Ascending aorta (tissue), 2 donors: ENCODE measurements at places on chromosomes 11 and 22. TPM values are rescaled to one million over a fixed set of nuclear protein-coding genes. Genes with fewer than 3 reads are reported as not detected.
A peak's percentile ranks its signal among the peaks of the same experiment; 100 is the strongest.

DNA sequence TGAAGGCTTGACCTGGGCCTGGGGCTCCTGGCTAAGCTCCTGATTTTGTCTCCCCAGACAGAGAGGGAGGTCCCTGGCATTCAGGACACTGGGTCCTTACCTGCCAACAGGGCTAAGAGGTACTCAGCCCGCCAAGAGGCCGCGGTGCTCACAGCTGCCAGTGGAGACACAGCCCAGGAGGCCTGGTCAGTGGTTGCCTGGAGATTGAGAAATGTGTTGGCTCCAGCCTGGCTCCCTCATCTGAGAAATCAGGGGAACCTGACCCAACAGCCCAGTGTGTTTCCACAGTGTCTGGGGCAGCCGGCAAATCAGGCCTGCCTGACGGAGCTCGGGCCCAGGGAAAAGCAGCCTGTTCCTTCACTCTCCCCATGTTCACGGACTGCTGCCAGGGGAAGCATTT is 79.4 kb upstream of the NAV2 start:
- H3K4me1 ChIP-seq, result peaks cover 46% of the 10 kb centered on the region
- H3K36me3 ChIP-seq, result no peaks in the 10 kb centered on the region
- H3K27me3 ChIP-seq, result no peaks in the 10 kb centered on the region
- DNase-seq, result peak; percentile 91
- peak overlapping the region; percentile 90 for H3K27ac ChIP-seq

DNA sequence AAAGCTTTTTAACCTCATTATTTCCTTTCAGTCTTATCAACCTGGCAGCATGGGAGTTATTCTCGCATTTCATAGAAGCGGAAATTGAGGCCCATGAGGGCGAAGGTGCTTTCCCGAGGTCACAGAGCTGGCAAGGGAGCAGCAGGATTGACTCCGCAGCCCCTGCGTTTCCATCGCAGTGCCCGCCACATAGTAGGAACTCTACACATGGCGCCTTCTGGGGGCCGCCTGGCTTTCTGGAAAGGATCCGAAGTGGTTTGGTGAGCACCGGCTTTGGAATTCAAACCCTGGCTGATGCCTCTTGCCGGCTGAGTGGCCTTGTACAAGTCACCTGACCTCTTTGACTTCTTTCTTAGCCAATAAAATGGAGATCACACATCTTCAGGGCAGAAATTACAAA is 93.4 kb downstream of the CEP164 start:
- no peaks in the 10 kb centered on the region for H3K36me3 ChIP-seq
- no peak overlapping the region for H3K4me3 ChIP-seq
- no peaks in the 10 kb centered on the region for H3K27me3 ChIP-seq
- no peaks in the 10 kb centered on the region for H3K4me1 ChIP-seq
- no peak for DNase-seq
- H3K27ac ChIP-seq, result no peak overlapping the region

GRCh38 chr11:95700471-95700817 is 89.1 kb downstream of the FAM76B start:
- no peak overlapping the region for H3K4me3 ChIP-seq
- H3K27ac ChIP-seq, result no peak overlapping the region
- H3K4me1 ChIP-seq, result no peaks in the 10 kb centered on the region
- no peaks in the 10 kb centered on the region for H3K36me3 ChIP-seq
- no peaks in the 10 kb centered on the region for H3K27me3 ChIP-seq
- DNase-seq, result no peak

GRCh38 chr11:134041791-134042696 is 26.8 kb upstream of the JAM3 start:
- H3K27me3 ChIP-seq, result no peaks in the 10 kb centered on the region
- no peak for DNase-seq

- H3K27me3 ChIP-seq, result no peaks in the 10 kb centered on the region
- DNase-seq, result no peak
- no peak overlapping the region for H3K27ac ChIP-seq
- H3K4me1 ChIP-seq, result no peaks in the 10 kb centered on the region
- H3K4me3 ChIP-seq, result no peak overlapping the region
Measured at GRCh38 chr11:35343033-35343598, 76.2 kb downstream of the SLC1A2 start.

DNA sequence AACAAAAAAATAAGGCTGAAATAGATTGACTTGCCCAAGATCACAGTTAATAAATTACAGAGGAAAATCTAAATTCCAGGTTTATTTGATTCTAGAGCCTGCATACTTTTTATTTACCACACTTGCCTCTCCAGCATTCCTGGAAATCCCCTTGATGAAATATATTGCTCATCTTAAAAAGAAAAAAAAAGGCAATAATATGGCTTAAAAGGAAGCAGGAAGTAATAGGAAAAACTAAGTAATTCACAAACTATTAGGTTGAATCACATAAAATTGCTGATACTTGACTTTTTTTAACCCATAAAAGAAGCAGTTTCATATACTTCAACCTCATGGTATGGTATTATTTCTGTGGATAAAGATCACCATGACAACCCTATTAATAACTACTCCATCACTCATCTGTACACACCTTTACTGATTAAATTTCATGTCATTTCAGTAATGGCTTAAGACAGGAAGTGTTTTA is 52.9 kb downstream of the COPB1 start:
- no peak overlapping the region for H3K4me3 ChIP-seq
- H3K4me1 ChIP-seq, result no peaks in the 10 kb centered on the region
- no peak overlapping the region for H3K27ac ChIP-seq
- no peak for DNase-seq
- no peaks in the 10 kb centered on the region for H3K27me3 ChIP-seq

- no peak overlapping the region for H3K27ac ChIP-seq
- no peaks in the 10 kb centered on the region for H3K4me1 ChIP-seq
- DNase-seq, result no peak
- no peaks in the 10 kb centered on the region for H3K36me3 ChIP-seq
Measured at GRCh38 chr22:32987081-32987631, 71.0 kb downstream of the SYN3 start.

GRCh38 chr11:72886619-72887018 is 72.4 kb downstream of the ATG16L2 start:
- H3K27ac ChIP-seq, result no peak overlapping the region
- peaks cover 21% of the 10 kb centered on the region for H3K36me3 ChIP-seq
- no peaks in the 10 kb centered on the region for H3K27me3 ChIP-seq
- no peak overlapping the region for H3K4me3 ChIP-seq
- no peak for DNase-seq

DNA sequence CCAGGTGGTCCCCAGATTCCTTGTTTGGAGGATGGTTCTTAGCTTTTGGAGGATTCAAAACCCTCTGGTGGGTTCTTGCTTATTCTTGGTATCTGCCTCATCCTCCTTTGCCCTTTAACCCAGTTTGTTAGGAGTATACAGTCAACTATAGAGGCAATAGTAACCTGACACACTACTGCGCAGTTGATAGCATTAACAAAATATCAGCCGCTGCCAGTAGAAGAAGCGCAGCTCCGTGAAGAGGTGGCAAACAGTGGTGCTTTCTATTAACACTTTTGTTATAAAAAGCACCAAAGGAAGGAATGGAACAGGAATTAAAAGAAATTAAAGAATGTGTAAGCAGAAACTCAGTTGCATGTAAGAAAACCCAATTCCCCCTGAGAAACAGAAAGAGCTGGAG is 29.3 kb downstream of the SLC22A25 start:
- no peak for DNase-seq
- no peaks in the 10 kb centered on the region for H3K27me3 ChIP-seq
- no peak overlapping the region for H3K27ac ChIP-seq
- no peaks in the 10 kb centered on the region for H3K36me3 ChIP-seq

DNA sequence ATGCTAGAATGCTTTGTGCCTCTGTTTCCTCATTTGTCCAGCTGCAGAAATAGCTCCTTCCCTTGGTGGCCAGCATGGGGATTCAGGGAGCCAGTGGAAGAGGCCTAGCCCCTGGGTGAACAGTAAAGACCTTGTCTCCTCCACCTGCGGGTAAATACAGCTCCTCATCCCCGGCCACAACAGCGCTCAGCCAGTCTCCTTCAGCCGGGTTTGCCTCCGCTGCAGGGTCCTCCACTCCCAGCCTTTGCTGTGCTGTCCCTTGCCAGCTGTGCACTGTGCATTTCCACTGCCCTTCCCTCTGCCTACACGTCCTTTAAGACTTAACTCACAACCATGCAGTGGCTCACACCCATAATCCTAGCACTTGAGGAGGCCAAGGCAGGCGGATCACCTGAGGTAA is 1.5 kb upstream of the CDC42EP1 start:
- peaks cover 18% of the 10 kb centered on the region for H3K4me1 ChIP-seq
- H3K27ac ChIP-seq, result peak overlapping the region; percentile 98
- DNase-seq, result no peak
- no peaks in the 10 kb centered on the region for H3K36me3 ChIP-seq
- no peaks in the 10 kb centered on the region for H3K27me3 ChIP-seq
- no peak overlapping the region for H3K4me3 ChIP-seq

GRCh38 chr11:66907751-66908630 is 50.2 kb downstream of the PC start:
- no peak for DNase-seq
- no peak overlapping the region for H3K27ac ChIP-seq
- no peaks in the 10 kb centered on the region for H3K4me1 ChIP-seq
- no peaks in the 10 kb centered on the region for H3K27me3 ChIP-seq

DNA sequence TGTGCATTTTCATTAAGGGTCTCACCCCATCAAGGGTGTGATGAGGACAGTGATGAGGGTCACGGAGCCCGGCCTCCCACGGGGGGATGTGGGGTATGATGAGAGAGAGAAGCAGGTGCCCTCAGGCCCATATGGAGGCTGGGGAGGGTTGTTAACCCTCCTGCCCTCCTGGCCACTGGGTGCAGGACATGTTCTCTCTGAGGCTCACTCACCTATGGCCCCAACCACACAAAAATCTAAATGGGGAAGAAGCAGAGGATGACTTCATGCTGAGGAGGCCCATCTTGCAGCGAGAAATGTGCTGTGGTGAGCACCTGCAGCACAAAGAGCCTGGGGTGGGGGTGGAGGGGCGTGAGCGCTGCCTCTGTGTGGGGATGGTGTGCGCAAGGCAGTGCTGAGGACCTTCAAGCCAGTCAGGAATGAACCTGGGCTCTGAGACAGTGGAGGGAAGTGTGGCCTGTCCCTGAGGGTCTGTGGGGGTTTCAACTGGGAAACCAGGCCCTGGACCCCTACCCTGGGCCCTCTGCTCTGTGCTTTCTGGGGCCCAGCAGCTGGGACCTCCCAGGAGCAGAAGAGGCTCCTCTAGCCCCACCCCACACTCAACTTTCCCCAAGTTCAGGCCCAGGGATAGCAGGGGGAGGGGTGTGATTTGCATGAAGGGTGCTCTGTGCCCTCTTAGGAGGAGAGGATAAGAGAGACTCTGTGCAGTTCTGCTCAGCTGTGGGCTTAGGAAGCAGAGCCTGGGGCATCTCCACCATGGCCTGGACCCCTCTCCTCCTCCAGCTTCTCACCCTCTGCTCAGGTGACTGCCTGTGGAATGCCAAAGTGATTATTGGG is 43.0 kb upstream of the TOP3B start:
- H3K27me3 ChIP-seq, result no peaks in the 10 kb centered on the region
- DNase-seq, result no peak
- H3K4me1 ChIP-seq, result no peaks in the 10 kb centered on the region
- no peaks in the 10 kb centered on the region for H3K36me3 ChIP-seq

- peaks cover 4% of the 10 kb centered on the region for H3K36me3 ChIP-seq
- no peak overlapping the region for H3K27ac ChIP-seq
- no peak overlapping the region for H3K4me3 ChIP-seq
- H3K27me3 ChIP-seq, result no peaks in the 10 kb centered on the region
- H3K4me1 ChIP-seq, result peaks cover 4% of the 10 kb centered on the region
- DNase-seq, result no peak
Measured at GRCh38 chr11:110113505-110113904, 20.3 kb downstream of the ZC3H12C start.

DNA sequence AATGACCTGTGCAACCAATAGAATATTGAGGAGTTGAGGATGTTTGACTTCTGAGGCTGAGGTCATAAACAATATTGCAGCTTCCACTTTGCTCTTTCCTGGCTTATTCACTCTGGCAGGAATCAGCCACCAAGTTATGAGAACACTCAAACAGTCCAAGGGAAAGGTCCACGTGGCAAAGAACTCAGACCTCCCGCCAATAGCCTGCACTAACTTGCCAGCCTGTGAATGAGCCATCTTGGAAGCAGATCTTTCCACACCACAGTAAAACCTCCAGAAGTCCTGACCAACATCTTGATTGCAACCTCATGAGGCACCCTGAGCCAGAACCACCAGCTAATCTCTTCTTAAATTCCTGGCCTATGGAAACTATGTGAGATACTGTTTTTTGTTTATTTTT is 22.7 kb upstream of the PICALM start:
- peaks cover 12% of the 10 kb centered on the region for H3K4me1 ChIP-seq
- H3K4me3 ChIP-seq, result no peak overlapping the region
- no peaks in the 10 kb centered on the region for H3K36me3 ChIP-seq
- peak overlapping the region; percentile 77 for H3K27ac ChIP-seq
- peak; percentile 87 for DNase-seq
- H3K27me3 ChIP-seq, result no peaks in the 10 kb centered on the region

GRCh38 chr22:16586170-16586569 is 6.4 kb downstream of the CCT8L2 start:
- DNase-seq, result no peak
- no peaks in the 10 kb centered on the region for H3K36me3 ChIP-seq
- no peak overlapping the region for H3K4me3 ChIP-seq

DNA sequence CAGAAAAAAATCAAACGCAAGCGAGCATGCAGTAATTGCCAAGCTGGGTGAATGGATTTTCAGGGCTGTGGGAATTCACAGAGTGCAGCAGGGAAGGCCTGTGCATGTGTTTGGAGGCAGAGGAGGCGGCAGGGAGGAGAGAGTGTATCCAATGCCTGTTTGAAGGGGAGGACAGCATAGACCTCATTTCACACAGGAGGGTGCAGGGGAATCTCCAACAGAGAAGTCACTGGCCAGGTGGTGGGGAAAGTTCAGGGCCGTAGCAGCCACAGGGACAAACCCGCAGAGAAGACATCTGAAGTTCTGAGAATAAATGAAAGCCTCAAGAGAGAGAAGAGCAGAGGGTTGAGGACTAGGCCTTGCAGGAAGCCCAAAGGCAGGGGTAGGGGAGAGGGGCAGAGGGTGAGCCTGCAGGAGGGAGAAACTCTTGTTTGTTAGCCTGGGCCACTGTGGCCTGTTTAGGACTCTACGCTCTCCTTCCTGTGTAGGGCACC is 19.2 kb upstream of the KDM2A start:
- H3K4me1 ChIP-seq, result no peaks in the 10 kb centered on the region
- no peaks in the 10 kb centered on the region for H3K36me3 ChIP-seq
- H3K27me3 ChIP-seq, result no peaks in the 10 kb centered on the region
- H3K27ac ChIP-seq, result no peak overlapping the region
- DNase-seq, result no peak

NAALADL1 gene
- total RNA-seq, result 56.8 TPM

SHISAL1 gene
- total RNA-seq, result 1.6 TPM

CDC45 gene
- not detected for total RNA-seq

BARX2 gene
- not detected for total RNA-seq

CCDC116 gene
- total RNA-seq, result not detected

SHANK2 gene
- 0.53 TPM for total RNA-seq

KCNQ1OT1 gene
- total RNA-seq, result 1.5 TPM
